KG1 (cell line): ENCODE measurements at places on chromosomes 1 and 21.

DNA sequence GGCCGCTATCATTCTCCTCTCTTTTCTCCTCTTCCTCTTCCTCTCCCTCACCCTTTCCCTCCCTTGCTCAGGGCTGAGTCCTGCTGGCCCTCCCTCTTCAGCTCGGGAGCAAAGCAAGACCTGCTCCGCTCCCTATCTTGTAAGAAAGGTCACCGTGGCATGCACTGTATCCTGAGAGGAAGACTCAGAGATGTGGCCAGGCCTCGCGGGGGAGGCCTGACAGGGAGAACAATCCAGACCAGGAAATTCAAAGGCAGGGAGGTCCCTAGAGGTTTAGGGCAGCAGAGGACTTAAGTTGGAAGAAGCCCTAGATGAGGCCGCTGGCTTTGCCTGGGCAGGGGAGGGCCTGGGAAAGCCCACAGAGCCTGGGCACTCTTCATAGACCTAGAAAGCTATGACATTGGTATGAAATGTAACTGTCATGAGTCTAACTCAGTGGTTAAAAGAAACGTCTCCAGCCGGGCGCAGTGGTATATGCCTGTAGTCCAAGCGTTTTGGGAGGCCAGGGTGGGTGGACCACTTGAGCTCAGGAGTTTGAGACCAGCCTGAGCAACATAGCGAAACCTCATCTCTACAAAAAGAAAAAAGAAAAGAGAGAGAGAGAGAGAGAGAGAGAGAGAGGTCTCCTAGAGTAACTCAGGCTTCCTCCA lies 14.6 kb upstream of the PTAFR start:
- no peak for DNase-seq

DNA sequence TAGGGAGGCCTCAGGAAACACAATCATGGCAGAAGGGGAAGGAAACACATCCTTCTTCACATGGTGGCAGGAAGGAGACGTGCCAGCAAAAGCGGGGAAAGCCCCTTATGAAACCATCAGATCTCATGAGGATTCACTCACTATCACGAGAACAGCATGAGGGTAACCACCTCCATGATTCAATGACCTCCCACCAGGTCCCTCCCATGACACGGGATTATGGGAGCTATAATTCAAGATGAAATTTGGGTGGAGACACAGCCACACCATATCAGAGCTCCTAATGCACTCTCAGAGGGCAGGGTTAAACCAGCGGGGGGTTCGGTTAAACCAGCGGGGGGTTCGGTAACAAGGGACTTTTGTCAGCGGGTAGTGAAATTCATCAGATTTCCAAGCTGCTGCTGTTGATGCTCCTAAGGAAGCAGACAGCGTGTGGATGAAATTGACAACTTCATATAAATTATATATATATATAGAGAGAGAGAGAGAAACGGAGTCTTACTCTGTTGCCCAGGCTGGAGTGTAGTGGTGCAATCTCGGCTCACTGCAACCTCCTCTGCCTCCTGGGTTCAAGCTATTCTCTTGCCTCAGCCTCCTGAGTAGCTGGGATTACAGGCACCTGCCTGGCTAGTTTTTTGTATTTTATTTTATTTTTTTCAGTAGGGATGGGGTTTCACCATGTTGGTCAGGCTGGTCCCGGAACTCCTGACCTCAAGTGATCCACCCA lies 4.2 kb downstream of the CSTB start:
- DNase-seq: no peak

GRCh38 chr1:222098404-222098803 lies 356.5 kb upstream of the DUSP10 start:
- DNase-seq: no peak

GRCh38 chr21:33566514-33566913 lies 22.0 kb downstream of the DONSON start:
- no peak for DNase-seq

- DNase-seq: no peak
Measured at GRCh38 chr1:242211254-242212022, 212.5 kb upstream of the MAP1LC3C start.
